ENCODE measurements at places on chromosomes 1 and 21.

DNA sequence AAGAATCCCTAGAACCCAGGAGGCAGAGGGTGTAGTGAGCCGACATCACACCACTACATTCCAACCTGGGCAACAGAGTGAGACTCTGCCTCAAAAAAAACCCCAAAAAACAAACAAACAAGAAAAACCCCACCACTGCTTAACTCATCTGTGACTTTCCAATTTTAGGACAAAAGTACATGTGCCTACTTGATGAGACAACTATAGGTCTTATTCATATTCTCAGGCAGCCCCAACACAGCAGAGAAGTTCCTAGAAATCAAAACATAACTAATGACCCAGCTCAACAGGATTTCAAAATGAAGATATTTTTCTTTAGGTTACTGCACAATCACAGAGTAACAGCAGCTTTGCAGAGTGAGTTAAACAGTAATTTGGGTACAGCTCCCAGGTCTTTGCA, 26.4 kb downstream of the TIAM1 start:
- DNase-seq: no peak

GRCh38 chr1:60149251-60149650, 75.7 kb upstream of the C1orf87 start:
- DNase-seq: no peak

GRCh38 chr1:58650141-58650540, 49.7 kb downstream of the MYSM1 start:
- no peak for DNase-seq

DNA sequence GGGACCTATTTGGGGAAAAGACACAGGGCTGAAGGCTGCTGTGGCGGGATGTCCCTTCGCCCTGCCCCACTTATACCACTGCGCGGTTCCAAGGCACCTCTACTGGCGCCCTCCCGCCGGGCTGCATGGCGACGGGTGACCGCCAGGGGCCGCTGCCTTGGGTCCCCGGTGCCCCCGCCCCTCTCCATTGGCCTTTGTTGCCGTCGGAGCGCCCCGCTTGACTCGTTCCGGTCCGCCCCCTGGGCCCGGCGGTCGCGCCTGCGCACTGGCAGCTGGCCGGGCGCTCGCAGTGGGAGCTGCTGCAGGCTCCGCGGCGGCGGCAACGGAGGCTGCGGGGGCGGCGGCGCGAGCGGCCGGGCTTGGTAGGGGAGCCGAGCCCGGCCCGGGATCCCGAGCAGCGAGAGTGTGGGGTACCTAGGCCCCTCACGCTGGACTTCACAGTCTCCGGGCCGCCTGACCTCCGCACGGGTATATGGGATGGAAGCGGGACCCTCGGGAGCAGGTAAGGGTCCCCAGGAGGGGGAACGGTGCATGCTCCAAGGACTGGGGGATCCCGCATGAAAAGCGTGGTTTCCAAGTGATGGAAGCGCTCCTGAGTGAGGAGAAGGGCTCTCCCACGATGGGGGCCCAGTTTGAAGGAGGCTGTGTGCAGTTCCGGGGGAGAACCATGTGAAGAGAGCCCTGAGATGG, at the start of gene AGO1:
Gene AGO1 (plus strand): TSS at position 265 of the 690 bp plus-strand sequence. CDS start 213 bp downstream, at position 478.
- peak; percentile 97 for DNase-seq

- DNase-seq: no peak
These were observed 9.2 kb upstream of the GJB5 start for GRCh38 chr1:34745666-34746065.

DNA sequence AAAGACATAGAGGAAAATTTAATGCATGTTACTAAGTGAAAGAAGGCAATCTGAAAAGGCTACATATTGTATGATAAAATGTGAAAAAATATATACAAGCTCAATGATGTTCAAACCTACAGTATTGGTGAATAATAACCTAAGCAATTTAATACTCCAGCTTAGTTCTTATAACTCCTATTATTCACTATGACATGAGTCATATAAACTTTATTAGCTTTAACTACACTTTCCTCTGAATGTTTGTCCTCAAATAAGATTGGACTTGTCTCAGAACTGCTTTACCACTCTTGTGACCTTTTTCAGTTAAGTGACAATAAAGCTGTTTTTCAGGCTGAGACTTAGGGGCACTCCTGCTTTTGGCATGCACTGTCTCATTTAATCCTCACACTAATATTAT, 50.9 kb downstream of the CNST start:
- DNase-seq: no peak

GRCh38 chr1:66523562-66523961, 10.4 kb upstream of the SGIP1 start:
- no peak for DNase-seq

DNA sequence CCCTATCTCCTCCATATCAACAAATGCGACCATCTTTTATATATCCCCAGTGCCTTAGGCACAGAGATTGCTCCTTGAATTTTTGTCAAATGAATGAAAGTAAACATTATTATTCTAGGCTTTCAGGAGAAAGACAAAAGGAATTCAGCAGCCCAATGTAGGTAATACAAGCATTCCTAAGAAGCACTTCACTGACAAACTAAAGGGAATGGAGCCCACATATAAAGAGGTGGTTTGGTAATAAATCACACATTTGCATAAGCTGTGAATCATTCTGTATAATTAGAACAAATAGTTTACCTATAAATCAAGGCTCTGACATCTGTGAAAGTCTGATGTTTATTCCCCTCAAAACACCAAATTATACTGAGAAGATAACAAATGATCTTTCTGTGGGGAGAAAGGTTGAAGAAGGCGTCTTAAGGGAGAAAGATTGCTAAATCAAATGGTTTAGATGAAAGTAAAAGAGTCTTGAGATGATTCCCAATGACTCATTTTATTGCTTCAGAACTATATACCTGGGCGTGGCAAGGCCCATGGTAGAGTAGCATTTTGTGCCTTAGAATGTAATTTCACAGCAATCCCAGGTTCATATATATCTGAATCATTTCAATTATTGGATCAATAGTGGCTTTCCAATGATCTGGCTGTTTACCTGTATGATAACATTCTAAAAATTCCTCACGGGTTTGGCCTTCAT, 558.1 kb downstream of the AGBL4 start:
- DNase-seq: no peak

GRCh38 chr1:209648346-209648745, 3.9 kb downstream of the LAMB3 start:
- DNase-seq: no peak

GRCh38 chr1:108051631-108052377, 86.8 kb upstream of the VAV3 start:
- DNase-seq: no peak

DNA sequence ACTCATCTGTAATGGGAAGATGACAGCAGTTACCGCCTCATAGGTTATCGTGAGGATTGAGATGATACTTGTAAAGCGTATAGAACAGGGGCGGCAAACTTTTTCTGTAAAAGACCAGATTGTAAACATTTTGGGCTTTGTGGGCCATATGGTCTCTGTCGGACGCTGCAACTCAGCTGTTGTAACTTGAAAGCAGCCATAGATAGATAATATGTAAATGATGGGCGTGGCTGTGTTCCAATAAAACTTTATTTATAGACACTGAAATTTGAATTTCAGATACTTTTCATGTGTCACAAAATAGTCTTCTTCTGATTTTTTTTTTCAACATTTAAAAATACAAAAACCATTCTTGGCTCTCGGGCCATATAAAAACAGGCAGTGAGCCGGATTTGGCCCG, 15.8 kb downstream of the ACTL8 start:
- no peak for DNase-seq

- DNase-seq: no peak
These were observed 172.7 kb upstream of the COA6 start for GRCh38 chr1:234200566-234200965.

- DNase-seq: no peak
These were observed 79.7 kb downstream of the PBX1 start for GRCh38 chr1:164638492-164639202.

DNA sequence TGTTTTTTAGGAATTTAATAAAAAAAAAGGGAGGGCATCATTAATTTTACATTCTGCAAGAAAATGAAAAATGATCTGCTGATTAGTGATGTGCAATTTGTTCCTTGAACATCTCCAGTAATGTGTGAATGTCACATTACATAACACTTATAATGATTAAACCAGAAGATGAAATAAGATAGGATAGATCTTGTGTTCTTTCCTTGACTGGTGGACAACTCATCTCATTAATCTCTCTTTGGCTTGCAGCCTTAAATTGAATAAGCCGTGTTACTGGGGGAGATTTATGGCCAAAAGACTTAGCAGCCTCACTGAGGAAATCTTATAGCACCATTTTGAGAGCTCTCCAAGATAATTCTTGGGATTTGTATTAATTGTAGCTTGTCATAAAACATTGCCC, 217.2 kb downstream of the ST6GALNAC3 start:
- DNase-seq: no peak

DNA sequence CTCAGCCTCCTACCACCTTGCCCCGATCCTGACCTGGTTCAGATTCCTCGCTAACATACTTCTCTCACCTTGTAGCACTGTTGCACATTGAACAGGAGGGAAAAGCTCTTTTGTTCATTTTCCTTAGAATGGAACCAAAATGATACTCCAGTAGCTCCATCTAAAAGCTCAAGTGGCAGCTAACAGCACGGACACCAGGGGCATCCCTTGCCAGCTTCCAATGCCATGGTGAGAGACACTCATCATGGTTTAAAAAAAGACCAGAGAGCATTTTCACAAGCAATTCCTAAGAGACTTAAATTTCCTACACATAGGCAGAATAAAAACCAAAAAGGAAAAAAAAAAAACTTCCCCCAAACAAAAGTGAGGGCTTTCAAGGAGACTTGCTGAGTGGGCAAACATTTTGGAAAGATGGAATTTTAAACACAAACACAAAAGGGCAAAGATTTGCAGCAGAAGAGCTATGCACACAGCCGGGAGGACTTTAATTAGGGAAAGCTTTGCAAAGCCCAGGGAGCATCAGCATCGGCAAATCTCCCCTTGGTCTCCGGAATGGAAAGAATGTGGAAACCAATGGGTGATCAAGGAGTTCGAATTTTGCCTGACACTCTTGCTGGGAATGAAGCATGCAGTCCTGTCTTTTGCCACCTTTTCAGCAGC, 84.3 kb downstream of the CAPZB start:
- no peak for DNase-seq

GRCh38 chr1:188056011-188056410, 1227.3 kb downstream of the PLA2G4A start:
- no peak for DNase-seq

DNA sequence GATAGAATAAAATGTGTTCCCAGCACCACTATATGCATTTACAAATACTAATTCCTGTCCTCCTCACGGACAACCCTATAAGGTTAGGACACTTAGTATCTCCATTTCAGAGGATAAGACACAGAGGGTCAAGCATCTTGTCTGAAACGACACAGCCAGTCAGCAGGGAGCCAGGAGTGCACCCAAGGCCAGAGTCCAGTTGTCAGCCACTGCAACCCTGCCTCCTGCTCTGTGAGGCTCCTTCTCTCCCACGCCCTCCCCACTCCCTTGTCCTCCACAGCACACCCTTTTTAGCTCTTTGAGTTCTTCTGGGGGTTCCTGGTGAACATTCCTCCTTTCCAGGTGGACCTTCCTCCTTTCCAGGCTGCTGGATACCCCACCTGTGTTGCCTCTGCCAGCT, 119.0 kb upstream of the TNR start:
- no peak for DNase-seq

- no peak for DNase-seq
These were observed 66.7 kb downstream of the COL18A1 start for GRCh38 chr21:45471525-45472221.

DNA sequence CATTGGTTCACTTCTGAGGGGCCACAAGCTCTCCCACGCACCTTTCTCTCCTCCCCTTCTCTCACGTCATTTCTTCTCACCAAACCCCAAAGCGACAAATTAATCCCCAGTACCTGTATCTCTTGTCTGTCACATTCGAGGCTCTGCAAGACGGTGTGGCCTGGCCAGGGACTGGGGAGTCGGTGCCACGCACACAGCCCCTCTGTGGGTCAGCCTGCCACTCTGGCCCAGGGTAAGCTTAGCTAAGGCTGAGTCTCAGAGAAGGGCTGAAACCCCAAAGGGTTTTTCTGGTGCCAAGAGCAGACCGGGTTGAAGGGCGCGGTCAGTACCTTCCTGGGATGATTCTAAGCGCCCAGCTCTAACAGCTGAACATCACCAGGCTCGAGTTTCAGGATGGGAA, 34.2 kb upstream of the ZBTB40 start:
- DNase-seq: no peak

DNA sequence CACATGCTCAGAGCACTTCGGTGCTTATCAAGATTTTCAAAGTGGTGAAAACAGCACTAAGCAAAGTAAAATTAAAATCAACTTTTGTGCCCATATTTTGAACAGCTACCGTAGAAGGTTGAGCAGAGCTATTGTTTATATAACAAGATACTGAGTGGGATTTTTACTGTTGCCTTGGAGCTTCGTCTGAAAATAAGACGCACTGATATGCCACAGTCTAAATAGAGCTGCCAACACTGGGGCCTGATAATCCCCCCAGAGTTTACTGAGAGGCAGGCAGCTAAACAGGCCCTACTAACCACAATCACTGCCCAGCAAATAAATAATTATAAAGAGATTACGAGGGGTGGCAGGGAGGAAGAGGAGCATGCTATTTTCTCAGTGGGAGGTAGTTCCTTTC, 650 bp upstream of the CCDC190 start:
- DNase-seq: no peak

GRCh38 chr1:216181590-216181989, 241.7 kb downstream of the USH2A start:
- no peak for DNase-seq

DNA sequence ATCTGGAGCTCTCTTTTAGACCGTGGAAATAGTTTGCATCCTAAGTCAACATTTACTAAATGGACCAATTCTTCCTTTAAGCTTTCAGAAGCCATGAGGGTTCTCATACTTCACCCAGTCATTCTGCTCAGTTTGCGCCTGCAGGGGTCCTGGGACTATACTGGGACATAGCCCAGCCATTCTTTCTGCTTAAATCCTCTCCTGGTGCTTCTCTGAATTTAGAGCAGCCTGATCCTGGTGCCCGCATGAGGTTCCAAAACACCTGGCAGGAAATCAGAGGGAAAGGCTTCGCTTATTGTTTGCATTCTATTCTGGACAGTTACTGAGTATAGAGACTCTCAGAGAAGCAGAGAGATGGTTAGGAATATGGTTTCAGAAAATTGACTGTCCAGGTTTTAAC, 27.0 kb downstream of the TNN start:
- no peak for DNase-seq

GRCh38 chr21:38997051-38997842, 186.0 kb downstream of the PSMG1 start:
- no peak for DNase-seq

GRCh38 chr1:204255966-204256365, 42.2 kb upstream of the GOLT1A start:
- no peak for DNase-seq

DNA sequence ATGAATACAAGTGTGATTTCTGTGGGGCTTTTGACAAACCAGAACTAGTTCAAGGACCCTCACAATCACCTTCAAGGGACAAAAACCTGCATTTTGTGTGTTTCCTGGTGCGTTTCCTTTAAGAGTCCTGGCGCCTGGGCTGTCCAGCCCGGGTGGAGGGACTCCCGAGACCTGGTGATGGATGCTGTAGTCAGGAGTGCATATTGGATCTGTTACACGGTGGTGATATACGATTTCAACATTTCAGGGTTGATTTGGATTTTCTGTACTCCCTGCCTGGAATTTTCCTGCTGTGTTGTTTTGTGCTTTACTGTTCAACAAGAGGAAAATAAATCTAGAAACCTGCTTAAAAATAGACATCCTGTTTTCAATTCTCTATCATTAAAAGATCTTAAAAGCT, 162.0 kb downstream of the KIF26B start:
- DNase-seq: no peak

Data from stimulated activated CD4-positive, alpha-beta T cell treated with anti-CD3 and anti-CD28 coated beads, Interleukin-1b, Interleukin-23, amount 100 ng/mL, for 48 hours (primary cell).